CD4-positive, alpha-beta T cell (primary cell): ENCODE measurements at places on chromosomes 1 and 21.

DNA sequence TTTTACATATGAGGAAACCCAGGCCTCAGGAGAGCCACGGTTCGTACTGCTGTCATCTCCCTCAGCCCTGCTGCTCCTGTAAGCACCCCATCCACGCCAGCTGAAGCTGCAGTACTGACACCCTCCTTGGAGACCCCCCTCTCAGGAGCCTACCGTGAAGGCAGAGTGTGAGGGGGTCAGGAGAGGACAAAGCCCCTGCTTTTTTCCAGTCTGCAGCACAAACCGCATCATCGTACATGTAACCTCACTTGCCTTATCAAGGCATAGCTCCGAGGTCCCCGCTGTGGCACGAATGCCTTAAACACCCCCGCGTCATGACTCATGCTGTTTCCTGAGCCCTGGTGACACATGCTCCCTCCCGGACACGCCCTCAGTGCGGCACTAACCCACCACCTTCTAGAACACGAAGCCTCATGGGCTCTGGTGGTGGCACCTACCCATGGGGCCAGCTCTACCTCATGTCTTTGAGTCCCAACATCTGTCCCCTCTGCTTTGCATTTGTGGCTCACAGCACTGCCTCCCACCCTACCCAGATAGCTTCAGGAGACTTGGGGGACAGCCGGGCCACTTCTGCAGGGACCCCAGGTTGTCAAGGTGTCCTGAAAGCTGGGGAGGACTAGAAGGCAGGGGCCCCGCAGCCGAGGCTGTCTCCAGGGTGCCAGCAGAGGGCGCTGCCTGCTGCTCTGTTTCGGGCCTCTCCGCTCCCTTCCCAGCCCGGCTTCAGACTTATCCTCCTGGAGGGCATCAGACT, 4.9 kb downstream of the SH3BGRL3 start:
- peak overlapping the region; percentile 94 for H3K27ac ChIP-seq
- H3K4me3 ChIP-seq, result peak overlapping the region; percentile 44
- peak; percentile 95 for DNase-seq
- H3K27me3 ChIP-seq, result no peaks in the 10 kb centered on the region

DNA sequence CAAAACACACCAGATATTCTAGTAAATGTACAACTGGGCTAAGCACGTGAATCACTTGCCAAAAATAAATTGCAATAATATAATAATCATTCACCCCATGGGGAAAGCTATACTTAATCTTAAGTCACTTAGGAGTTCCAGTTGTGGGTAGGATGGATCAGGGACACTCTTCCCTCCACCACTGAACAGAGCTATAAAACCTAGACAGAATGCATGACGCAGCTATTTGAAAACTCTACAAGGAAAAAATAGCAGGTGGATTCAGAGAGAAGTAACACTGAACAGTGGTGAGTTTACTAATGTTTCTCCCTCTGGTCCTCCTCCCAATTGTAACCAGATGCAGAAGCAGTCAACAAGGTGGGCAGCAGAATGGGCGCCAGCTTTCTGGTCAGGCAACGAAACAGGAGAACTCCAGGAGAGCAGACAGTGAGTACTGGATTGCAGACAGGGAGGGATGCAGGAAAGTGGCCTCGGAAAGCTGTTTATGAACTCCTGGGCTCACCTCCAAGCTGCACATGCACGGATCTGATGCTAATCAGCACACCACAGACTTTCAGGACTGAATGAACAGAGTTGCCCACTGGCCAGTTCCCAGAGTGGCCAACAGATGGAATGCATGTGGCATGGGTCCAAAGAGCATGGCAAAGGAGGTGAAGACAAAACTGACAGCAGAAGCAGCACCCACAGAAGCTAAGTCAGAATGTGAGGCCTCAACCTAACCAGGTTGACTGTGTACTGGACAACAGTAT, 41.4 kb downstream of the TARBP1 start:
- no peaks in the 10 kb centered on the region for H3K4me1 ChIP-seq
- H3K36me3 ChIP-seq, result peaks cover 34% of the 10 kb centered on the region
- no peak overlapping the region for H3K27ac ChIP-seq
- H3K27me3 ChIP-seq, result no peaks in the 10 kb centered on the region
- H3K4me3 ChIP-seq, result no peak overlapping the region

GRCh38 chr1:168621356-168621755, 45.0 kb downstream of the XCL1 start:
- H3K27ac ChIP-seq, result no peak overlapping the region
- no peaks in the 10 kb centered on the region for H3K4me1 ChIP-seq
- no peaks in the 10 kb centered on the region for H3K27me3 ChIP-seq
- no peaks in the 10 kb centered on the region for H3K36me3 ChIP-seq
- no peak for DNase-seq

DNA sequence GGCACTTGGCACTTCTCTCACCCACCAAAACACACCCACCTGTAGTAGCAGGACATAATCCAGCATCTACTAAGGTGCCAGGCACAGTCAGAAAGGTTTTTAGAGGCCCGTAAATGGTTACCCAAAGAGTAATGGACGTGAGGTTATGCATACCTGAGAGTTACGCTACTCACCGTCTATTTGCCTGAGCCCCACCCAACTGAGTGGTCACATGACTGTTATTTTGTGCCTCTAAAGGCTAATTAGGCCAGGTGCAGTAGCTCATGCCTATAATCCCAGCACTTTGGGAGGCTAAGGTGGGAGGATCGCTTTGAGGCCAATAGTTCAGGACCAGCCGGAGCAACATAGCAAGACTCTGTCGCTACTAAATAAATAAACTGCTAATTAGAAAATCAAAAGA, 11.0 kb downstream of the LMX1A start:
- H3K36me3 ChIP-seq, result no peaks in the 10 kb centered on the region
- H3K4me1 ChIP-seq, result no peaks in the 10 kb centered on the region
- H3K27ac ChIP-seq, result no peak overlapping the region
- no peak overlapping the region for H3K4me3 ChIP-seq
- no peak for DNase-seq

- H3K27ac ChIP-seq, result no peak overlapping the region
- no peaks in the 10 kb centered on the region for H3K27me3 ChIP-seq
- H3K4me3 ChIP-seq, result no peak overlapping the region
- DNase-seq, result no peak
- H3K36me3 ChIP-seq, result no peaks in the 10 kb centered on the region
These were observed 35.1 kb downstream of the ARHGAP29 start for GRCh38 chr1:94202241-94202640.

DNA sequence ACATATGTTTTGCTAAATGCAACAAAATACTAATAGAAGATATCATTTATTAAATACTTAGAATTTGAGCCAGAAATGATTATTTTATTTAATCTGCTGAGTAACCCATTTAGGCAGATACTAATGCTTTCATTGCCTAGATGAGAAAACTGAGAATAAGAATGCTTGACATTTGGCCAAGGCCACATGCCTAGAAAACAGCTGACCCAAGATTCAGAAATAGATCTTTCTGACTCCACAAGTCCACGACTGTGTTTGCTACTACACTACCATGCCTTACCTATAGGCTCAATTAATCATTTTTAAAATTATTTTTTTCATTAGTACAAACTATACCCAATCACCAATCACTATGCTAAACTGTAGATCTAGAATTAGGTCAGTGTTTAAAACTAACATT, 129.7 kb downstream of the ATP1B1 start:
- H3K27me3 ChIP-seq, result no peaks in the 10 kb centered on the region
- DNase-seq, result no peak
- H3K27ac ChIP-seq, result no peak overlapping the region
- H3K36me3 ChIP-seq, result no peaks in the 10 kb centered on the region
- H3K4me1 ChIP-seq, result no peaks in the 10 kb centered on the region

- peaks cover 51% of the 10 kb centered on the region for H3K4me1 ChIP-seq
- H3K27me3 ChIP-seq, result no peaks in the 10 kb centered on the region
- peak overlapping the region; percentile 97 for H3K27ac ChIP-seq
- DNase-seq, result peak; percentile 98
These were observed 395 bp upstream of the ENO1 start for GRCh38 chr1:8878698-8879463.

GRCh38 chr1:6495041-6495441, 3.6 kb upstream of the PLEKHG5 start:
- no peaks in the 10 kb centered on the region for H3K27me3 ChIP-seq
- H3K27ac ChIP-seq, result no peak overlapping the region
- no peaks in the 10 kb centered on the region for H3K36me3 ChIP-seq
- DNase-seq, result no peak
- no peak overlapping the region for H3K4me3 ChIP-seq
- peaks cover 62% of the 10 kb centered on the region for H3K4me1 ChIP-seq

- no peaks in the 10 kb centered on the region for H3K27me3 ChIP-seq
- no peak overlapping the region for H3K27ac ChIP-seq
- H3K4me3 ChIP-seq, result no peak overlapping the region
- DNase-seq, result no peak
- no peaks in the 10 kb centered on the region for H3K4me1 ChIP-seq
- no peaks in the 10 kb centered on the region for H3K36me3 ChIP-seq
These were observed 34.9 kb upstream of the SCYL3 start for GRCh38 chr1:169928438-169929209.

DNA sequence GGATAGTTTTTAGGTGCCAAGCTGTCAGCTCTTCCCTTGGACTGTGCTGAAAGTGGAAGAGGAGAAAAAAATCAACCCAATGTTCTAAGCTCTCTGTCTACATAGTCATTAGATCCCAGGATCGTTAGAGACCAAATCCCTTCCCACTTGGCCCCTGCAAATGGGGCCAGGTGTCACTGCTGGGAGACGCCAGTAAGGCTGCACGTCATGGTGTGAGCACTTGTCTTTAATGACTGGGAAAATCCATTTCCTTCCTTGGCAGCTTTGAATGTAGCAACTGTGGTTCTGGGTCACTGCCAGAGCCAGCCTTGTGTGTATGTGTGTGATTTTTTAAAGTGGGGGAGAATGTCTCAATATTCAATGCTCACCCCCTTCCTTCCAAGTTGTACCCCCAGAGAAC, 59.9 kb downstream of the MAN1C1 start:
- H3K27me3 ChIP-seq, result no peaks in the 10 kb centered on the region
- H3K4me1 ChIP-seq, result peaks cover 64% of the 10 kb centered on the region
- peaks cover 6% of the 10 kb centered on the region for H3K36me3 ChIP-seq
- peak overlapping the region; percentile 53 for H3K27ac ChIP-seq
- H3K4me3 ChIP-seq, result peak overlapping the region; percentile 37

DNA sequence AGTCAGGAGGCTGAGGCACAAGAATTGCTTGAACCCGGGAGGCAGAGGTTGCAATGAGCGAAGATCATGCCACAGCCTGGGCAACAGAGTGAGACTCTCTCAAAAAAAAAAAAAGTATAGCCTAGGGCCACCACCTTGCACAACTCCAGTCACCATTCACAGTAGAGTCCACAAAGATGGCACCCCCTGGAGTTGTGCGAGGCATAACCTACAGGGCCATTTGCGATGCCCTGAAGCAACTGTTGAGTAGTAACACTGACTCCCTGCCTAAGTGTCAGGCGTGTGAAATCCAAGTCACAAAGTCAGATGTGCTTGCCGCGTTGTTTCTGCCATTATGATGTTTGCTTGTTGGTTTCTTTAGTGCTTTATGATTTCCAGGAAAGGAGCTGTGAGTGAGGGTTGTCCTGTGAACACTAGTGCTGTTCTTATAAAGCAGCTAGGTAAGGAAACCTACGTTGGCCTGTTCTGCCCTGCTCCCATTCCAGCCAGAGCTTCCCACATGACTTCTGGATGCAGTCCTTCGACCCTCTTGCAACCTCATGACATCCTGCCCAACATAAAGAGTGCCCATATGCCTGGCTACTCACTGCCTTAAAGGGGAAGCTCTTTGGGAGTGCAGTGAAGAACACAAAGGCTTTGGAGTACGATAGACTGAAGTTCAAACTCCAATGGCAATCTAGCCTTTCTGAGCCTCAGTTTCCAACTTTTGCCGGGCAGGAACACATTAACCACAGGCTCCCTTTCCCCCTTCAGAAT, 29.8 kb downstream of the FHAD1 start:
- no peaks in the 10 kb centered on the region for H3K4me1 ChIP-seq
- no peaks in the 10 kb centered on the region for H3K36me3 ChIP-seq

DNA sequence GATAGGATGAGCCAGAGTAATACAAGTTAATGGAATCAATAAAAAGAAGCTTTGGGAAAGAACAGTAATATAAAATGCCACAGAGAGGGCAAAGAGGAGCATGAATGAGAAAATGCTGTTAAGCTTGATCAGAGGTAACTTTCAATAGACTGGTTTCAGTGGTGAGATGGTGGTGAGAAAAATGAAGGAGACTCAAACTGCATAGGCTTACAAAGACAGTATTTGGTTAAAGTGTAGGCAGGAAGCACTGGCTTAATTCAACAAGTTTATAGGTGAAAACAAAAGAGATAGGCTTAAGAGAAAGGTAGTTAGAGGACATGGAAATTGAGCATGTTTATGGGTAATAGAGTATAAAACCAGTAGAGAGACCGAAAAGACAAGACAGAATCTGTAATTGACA, 298.6 kb upstream of the ADAMTS5 start:
- no peak overlapping the region for H3K4me3 ChIP-seq
- H3K36me3 ChIP-seq, result no peaks in the 10 kb centered on the region
- H3K27me3 ChIP-seq, result no peaks in the 10 kb centered on the region
- DNase-seq, result no peak
- no peak overlapping the region for H3K27ac ChIP-seq

DNA sequence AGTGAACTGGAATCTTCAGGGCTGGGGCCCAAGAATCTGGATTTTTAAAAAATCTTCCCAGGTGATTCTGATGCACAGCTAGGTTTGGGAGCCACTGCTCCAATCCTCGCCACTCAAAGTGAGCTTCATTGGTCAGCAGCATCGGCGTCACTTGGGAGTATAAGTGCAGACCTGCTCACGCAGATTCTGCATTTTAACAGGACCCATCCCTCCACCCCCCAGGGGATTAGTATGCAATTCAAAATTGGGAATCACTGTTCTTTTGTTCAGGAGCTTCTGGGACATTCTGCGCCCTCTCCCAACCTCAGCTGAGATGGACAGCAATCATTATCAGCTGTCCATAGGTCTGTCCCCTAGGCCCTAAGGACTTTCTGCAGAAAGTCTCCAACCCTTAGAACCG, 53.5 kb downstream of the LGR6 start:
- no peaks in the 10 kb centered on the region for H3K4me1 ChIP-seq
- no peak for DNase-seq
- no peaks in the 10 kb centered on the region for H3K36me3 ChIP-seq
- no peak overlapping the region for H3K27ac ChIP-seq
- H3K4me3 ChIP-seq, result no peak overlapping the region

- H3K27me3 ChIP-seq, result no peaks in the 10 kb centered on the region
- H3K4me1 ChIP-seq, result peaks cover 28% of the 10 kb centered on the region
- peaks cover 26% of the 10 kb centered on the region for H3K36me3 ChIP-seq
- peak within 1 kb of the TSS; percentile 74 for H3K4me3 ChIP-seq
- H3K27ac ChIP-seq, result peak within 1 kb of the TSS; percentile 83
- peak; percentile 95 for DNase-seq
These were observed at the start of gene NUDC for GRCh38 chr1:26921540-26922430. TSS of gene NUDC (plus strand) at chr1:26921743. CDS start at chr1:26921849, 106 bp downstream.

- H3K4me3 ChIP-seq, result no peak overlapping the region
- no peak overlapping the region for H3K27ac ChIP-seq
- H3K27me3 ChIP-seq, result no peaks in the 10 kb centered on the region
These were observed 8.2 kb upstream of the RCSD1 start for GRCh38 chr1:167621780-167622313.
